ENCODE measurements at places on chromosomes 12 and 14.
A peak's percentile ranks its signal among the peaks of the same experiment; 100 is the strongest.

GRCh38 chr14:70893858-70894291, 13.4 kb upstream of the PCNX1 start:
- DNase-seq = no peak

DNA sequence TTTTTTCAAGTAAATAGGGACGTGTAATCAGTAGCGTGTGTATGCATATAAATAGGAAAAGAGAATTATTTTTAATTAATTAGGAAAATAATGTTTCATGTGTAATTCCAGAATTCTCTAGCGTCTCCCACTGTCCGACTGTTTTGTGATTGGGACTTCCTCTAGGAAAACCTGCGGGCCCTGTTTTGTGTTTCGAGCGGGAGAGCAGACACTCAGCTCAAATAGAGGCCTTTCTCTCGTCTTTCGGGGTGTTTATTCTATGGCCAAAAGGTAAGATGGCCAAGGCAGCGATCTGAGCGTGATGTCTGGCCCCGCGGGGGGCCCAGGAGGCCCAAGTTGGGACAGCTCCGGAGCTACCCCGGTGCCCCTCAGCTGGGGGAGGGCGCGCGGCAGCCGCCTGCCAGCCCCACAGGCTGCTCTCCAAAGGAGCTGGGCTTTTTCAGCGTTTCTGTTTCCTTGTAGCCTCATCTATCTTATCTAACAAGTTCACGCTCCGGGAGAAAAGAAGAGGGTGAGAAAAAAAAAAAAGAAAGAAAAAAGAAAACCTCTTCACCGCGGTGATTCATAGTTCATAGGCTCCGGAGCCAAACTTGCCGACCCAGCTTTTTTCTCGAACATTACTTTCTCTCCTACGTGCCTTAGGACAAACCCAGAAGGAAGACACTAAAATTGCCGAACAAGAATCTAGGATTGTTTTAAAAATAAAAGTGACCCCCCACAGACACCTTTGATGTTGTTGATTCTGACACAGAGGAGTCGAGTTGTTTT, 7.5 kb upstream of the FOXG1 start:
- DNase-seq = no peak

- DNase-seq = peak; percentile 73
Observed at GRCh38 chr14:101444116-101444515, 117.2 kb upstream of the DIO3 start.

DNA sequence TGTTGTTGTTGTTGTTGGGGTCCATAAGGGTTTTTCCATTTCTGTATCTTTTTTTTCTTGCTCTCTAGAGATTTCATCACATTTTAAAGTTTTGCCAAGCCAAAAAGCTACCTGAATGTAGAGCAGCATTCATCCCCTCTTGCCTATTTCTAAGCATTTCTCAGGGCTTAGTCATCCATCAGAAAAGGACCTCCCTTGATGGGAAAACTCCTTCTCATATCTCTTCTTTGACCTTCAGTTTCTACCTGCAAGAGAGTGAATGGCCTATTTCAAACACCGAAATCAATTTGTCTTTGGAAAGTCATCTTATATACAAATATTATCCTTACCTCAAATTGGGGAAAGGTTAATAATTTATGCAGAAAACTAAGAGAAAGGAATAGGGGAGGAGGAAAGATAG, 4.5 kb downstream of the MYBPC1 start:
- DNase-seq = no peak

DNA sequence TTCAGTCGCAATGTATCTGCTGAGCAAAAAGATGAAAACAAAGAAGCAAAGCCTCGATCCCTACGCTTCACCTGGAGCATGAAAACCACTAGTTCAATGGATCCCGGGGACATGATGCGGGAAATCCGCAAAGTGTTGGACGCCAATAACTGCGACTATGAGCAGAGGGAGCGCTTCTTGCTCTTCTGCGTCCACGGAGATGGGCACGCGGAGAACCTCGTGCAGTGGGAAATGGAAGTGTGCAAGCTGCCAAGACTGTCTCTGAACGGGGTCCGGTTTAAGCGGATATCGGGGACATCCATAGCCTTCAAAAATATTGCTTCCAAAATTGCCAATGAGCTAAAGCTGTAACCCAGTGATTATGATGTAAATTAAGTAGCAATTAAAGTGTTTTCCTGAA, 19.8 kb downstream of the CKB start:
- no peak for DNase-seq

DNA sequence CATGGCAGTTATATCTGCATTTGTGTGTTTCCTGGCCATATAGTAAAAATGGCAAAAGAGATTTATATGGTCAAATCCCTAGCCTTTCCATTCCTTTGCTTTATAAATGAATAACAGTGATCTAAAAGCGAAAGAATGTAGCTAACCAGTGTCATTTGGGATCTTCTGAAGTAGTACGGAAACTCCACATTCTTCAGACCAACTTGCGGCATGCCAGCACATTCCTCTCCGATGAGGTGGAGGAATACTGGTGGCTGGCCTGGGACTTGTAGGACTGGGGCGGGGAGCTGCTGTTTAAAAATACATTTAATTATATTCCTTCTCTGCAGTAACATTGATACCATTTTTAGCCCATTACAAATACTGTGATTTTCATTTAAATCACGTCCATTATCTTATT, 85.3 kb downstream of the SAMD4A start:
- peak; percentile 100 for DNase-seq

DNA sequence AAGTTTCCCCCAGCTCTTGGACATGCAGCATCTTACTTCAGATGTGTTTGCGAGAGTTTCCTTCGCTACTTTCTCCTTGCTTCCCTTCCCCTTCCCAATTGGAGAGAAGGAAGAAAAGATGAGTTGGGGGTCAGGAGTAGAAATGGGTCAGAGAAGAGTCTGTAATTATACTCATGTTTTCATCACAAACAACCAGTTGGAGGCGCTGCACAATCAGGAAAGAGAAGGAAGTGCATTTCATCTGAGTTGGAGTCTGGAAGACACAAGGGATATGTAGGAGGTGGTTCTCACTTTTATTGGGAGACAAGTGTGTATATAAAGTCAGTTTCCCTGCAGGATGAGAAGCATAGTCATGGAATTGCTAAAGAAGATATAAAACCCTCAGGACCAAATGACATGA, 31.3 kb upstream of the VSX2 start:
- no peak for DNase-seq

DNA sequence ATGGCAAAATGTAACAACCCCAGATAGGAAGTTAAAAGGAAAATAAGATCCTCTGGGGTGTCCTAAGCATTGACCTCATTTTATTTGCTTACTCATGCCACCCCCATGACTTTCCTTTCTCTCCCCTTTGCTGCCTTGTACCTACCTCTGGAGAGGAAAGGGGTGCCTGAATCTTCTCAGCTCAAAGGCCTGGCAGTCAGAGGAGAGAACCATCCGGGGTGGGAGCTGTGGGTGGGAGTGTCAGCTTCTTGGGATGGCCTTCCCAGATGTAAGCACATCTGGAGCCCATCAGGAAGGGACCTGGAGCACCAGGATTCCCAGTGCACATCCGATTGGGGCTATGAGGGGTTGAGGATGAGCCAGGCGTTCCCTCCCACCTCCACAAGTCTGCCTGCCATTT, 5.2 kb upstream of the ITGA5 start:
- no peak for DNase-seq

GRCh38 chr14:39988939-39989338, 556.7 kb upstream of the FBXO33 start:
- no peak for DNase-seq

DNA sequence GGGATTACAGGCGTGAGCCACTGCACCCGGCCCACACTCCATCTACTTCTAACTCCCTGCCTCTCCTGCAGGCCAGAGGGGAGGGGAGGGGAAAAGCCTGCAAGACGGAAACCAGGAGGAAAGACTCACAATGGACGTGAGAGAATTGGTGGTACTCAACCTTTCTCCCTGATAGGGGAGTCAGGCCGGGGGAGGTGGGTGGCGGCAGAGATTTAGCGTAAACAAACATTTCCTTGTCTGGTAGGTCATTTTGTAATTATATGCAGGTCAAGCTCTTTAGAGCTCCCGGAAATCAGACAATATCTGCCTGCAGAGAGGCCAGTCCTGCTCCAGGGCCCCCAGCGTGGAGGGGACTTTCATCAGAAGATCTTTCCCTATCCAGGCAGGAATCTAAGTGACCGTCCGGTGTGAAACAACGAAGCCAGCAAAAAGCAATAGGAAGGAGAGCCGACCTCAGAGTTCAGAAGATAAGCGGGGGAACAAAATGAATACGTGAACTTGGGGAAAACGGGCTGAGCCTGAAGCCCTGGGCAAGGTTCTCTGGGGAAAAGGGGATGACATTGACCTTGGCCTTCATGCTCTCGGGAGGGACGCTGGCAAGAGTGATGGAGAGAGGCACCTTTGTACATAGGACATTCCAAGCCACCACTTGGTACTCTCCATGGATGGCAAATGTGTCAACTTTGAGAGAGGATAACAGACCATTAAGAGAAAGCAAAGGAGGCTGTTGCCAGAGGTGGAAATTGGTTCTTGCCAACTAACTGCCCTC, 62.3 kb downstream of the SPRING1 start:
- DNase-seq = no peak

- DNase-seq = no peak
Observed at GRCh38 chr14:55535516-55536203, 44.3 kb upstream of the KTN1 start.

DNA sequence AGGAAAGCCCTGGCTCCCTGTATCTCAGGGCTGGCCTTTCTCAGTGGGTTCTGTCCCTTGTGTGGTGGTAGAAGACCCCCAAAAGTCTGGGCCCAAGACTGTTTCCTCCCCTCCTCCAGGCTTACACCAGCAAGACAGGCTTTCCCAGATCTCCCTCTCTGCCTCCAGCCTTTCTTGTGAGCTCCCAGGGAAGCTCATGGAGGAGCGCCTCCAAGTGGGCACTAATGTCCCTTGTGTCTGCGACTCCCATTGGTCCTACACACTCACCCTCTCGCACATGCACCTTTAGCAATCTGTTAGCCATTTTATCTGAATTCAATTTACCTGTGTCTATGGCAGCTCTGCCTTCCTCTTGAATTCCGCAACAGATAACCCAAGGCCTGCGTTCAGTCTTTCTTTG, 251.1 kb upstream of the CAND1 start:
- no peak for DNase-seq

- peak; percentile 10 for DNase-seq
Observed at GRCh38 chr14:26286913-26287205, 311.0 kb downstream of the NOVA1 start.

DNA sequence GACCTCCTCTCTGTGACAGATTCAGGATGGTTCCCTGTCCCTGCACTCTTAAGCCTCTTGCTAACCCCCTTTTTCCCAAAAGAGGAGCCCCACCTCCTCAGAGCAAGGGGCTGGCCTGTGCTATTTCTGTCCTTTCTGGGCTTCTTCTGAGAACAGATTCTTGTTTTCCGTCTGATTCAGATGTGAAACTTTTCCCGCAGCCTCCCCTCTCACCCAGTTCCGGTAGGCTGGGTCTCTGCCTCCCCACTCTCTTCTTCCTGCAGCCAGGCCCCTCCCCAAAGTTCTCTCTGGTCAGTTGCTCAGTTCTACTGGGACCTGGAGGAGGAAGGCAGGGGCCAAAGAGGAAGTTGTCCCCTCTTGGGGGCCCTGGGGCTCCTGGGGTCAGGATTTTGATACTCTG, 11.8 kb downstream of the PDE1B start:
- DNase-seq = no peak

DNA sequence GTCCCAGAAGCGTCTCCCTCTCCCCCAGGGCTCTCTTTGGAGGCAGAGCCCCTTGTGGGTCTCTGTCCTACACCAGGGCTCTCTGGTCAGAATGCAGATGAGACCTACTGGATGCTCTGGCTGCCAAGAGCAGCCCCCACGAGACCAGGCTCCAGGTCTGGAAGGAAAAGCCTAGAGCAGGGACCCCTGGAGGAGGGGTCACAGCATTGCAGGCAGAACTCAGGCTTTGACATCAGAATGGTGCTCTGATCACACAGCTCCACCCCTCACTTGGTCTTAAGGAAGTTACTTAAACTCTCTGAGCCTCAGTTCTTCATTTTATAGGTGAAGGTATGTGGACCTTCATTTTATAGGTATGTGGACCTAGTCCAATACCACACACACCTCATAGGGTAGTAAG, 83.1 kb downstream of the ARL6IP4 start:
- no peak for DNase-seq

- no peak for DNase-seq
Observed at GRCh38 chr12:24133384-24133783, 183.9 kb upstream of the SOX5 start.

DNA sequence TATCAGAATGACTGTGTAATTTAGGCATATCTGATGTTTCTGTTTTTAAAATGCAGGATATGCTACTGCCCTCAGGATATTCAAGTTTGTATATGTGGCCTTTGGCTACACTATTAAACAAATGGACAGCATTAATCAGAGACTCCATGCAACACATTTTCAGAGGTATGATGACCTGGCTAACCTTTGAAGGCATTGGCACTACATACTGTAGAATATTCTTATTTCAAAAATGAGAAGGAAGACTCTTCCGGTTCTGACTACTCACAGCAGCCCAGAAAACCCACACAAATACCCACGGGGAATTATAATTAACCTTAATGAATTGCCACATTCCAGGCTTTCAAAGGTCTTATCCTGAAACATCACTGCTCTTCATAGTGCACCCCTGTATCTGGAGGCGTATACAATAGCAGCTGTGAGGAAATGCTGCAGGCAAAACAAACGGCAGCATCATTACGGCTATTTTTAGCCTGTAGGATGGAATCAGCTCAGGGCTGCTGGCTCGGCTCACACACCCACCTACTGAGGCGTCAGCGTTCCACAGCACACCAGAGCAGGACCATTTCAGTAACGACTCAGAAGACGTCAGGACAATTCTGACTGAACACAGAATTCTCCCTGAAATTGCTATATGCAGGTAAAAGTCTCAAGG, 648.5 kb downstream of the RPS29 start:
- DNase-seq = peak; percentile 6

GRCh38 chr12:124827588-124828184, 36.0 kb downstream of the SCARB1 start:
- no peak for DNase-seq

- no peak for DNase-seq
Observed at GRCh38 chr14:91867316-91867988, at the start of gene TC2N. TSS of gene TC2N (minus strand) at chr14:91867536. CDS start at chr14:91813769, 53,767 bp downstream.

DNA sequence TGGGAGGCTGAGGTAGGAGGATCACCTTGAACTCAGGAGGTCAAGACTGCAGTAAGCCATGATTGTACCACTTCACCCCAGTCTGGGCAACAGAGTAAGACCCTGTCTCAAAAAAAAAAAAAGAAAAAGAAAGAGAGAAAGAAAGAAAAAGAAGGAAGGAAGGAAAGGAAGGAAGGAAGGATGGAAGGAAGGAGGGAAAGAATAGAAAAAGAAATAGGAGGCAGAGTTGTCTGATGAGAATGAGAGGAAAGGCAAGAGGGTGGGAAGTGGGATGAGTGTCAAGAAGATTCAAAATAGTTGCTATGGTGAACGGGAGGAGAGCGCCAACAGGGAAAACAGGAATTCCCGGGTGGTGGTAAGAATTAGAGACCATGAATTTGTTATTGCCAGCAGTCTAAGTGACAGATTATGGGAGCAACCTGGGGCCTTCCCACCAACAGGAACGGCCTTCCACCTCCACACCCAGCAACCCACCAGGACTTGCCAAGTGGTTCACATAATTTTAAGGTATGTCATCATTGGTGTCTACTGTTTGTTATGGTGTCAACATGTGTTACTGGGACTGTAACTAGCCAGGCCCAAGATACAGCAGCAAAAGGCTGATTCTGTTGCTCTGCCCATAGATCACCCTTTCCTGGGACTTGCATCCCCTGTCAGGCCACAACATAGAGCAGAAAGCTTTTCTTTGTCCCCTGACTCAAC, 36.1 kb upstream of the C12orf76 start:
- peak; percentile 54 for DNase-seq

GRCh38 chr12:116599285-116600136, 40.3 kb downstream of the MAP1LC3B2 start:
- peak; percentile 72 for DNase-seq

GRCh38 chr14:71758229-71758951, 173.8 kb upstream of the RGS6 start:
- DNase-seq = no peak
